Stimulated activated CD4-positive, alpha-beta T cell treated with anti-CD3 and anti-CD28 coated beads, Interleukin-1b, Interleukin-23, amount 100 ng/mL, for 1 hour (primary cell): ENCODE measurements at places on chromosomes 16 and 17.

- no peak for DNase-seq
These were observed 10.0 kb upstream of the GAA start for GRCh38 chr17:80091376-80091775.

- DNase-seq, result no peak
These were observed 18.2 kb downstream of the WFDC1 start for GRCh38 chr16:84312783-84313382.

DNA sequence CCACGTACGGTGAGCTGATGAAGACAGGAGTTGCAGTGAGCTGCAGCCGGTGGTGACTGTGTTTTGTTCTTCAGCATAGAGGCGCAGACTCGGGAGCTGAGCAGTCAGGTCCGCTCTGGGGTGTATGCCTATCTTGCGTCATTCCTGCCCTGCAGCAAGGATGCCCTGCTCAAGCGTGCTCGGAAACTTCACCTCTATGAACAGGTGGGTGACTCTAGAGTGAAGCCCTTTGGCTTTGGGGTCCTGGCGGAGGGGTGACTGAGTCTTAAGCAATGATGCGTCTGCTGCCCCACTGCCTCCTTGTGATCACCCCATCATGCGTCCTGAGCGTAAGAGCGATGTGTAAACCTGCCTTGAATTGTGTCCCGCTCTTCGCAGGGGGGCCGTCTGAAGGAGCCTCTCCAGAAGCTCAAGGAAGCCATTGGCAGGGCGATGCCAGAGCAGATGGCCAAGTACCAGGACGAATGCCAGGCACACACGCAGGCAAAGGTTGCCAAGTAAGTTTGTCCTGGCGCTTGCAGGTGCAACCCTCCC, 22.9 kb downstream of the UBN1 start:
- DNase-seq, result no peak

GRCh38 chr17:72950242-72950931, 142.1 kb downstream of the SLC39A11 start:
- DNase-seq, result no peak

GRCh38 chr17:45380991-45381390, 51.7 kb downstream of the ARHGAP27 start:
- DNase-seq, result no peak

GRCh38 chr17:74433421-74434121, 1.7 kb downstream of the GPRC5C start:
- no peak for DNase-seq

GRCh38 chr17:57269598-57270255, 13.4 kb downstream of the MSI2 start:
- DNase-seq, result no peak

DNA sequence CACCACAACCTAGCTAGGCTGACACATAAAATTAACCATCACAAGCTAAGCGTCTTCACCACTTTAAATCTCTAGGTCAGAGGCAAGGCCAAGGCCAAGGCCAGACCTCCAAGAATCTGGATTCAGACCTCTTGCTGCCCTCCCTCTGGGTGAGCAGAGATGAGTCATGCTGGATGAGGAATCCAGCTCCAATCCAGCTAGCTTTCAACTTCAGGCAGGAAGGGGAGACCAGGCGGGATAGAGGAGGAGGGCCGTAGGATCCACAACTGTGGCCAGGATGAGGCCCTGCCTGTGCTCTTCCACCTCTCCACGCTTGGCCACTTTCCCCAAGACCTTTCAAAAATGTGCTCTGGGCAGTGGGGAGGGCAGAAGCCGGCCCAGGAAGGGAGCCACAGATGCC, 14.7 kb downstream of the LRRC75A start:
- no peak for DNase-seq

- no peak for DNase-seq
These were observed 7.8 kb downstream of the ITGA3 start for GRCh38 chr17:50063561-50064252.

- no peak for DNase-seq
These were observed 1.5 kb upstream of the SPIRE2 start for GRCh38 chr16:89826531-89827382.

GRCh38 chr16:23408823-23409298, 44.1 kb downstream of the COG7 start:
- no peak for DNase-seq

GRCh38 chr17:63356337-63356757, 89.8 kb downstream of the CYB561 start:
- no peak for DNase-seq

GRCh38 chr17:7173687-7174602, 5.2 kb downstream of the ASGR1 start:
- peak; percentile 16 for DNase-seq

GRCh38 chr17:62705778-62706597, 78.5 kb downstream of the MRC2 start:
- DNase-seq, result no peak

DNA sequence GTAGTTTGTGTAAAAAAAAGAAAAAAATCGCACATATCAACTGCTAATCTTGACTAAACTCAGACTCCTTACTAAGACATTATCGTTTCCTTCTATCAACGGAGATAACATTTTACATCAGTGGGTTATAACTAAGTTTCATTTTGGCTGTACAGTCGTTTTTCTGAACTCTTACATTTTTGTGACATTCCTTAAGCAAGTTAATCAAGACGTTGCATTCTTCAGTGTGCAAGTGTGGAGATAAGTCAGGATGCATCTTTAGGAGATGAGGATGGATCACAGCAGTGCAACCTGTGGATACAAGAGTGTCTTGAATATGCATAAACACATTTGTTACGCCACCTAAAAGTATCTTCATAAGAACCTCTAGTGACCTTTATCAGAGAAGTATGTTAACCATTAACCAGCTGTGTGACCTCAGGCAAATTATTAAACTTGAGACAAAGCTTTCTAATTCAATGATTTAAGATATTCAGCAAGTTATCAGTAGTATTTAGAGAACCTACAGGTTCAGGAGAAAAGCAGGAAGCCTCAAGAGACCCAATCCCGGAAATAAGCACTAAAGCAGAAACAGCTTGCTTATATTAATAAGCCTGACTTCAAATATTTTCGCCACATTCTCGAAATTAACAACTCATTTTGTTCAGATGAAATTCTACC, 9.4 kb downstream of the CMC2 start:
- no peak for DNase-seq

- DNase-seq, result no peak
These were observed 18.9 kb downstream of the CDR2 start for GRCh38 chr16:22355487-22355908.
